ENCODE measurements at places on chromosomes 7 and 10.

DNA sequence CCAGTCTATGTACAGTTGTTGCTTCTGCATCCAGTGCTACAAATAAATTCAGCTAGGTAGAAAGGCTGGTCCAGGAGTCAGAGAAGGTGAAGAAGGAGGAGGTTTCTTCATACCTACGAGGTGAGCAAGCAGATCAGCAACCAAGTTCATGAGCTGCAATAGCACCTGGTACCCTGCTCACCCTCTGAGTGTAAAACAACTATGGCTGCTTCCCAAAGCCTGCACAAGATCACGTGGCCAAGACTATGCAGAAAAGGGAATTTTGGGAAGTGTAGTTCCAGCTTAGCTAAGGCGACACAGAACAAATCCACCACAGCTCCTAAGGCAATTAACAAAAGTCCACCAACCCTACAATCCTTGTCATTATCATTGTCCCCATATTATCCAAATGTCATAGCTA lies 95.9 kb upstream of the AUTS2 start:
- DNase-seq: no peak

- DNase-seq: no peak
Observed at GRCh38 chr7:131667699-131668098, 111.3 kb upstream of the PODXL start.

DNA sequence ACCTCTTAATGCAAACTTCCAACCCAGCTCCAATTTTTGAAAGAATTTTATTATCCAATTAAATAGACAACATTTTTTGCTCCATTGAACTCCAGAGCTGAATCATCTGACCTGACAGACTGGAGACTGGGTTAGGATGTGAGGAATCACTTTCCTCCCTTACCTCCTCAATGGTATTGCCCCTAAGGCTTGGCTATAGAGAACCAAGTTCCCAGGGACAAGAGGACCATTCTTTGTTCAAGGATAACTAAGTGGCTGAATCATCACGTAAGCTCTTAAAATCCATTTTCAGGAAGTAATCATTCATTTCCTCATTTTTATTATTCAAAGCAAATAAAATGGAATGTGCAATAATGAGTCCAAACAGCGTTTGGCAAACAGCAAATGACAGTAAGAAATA lies 335.1 kb downstream of the GATA3 start:
- DNase-seq: no peak

- DNase-seq: no peak
Observed at GRCh38 chr10:96758423-96758822, 38.1 kb upstream of the PIK3AP1 start.

DNA sequence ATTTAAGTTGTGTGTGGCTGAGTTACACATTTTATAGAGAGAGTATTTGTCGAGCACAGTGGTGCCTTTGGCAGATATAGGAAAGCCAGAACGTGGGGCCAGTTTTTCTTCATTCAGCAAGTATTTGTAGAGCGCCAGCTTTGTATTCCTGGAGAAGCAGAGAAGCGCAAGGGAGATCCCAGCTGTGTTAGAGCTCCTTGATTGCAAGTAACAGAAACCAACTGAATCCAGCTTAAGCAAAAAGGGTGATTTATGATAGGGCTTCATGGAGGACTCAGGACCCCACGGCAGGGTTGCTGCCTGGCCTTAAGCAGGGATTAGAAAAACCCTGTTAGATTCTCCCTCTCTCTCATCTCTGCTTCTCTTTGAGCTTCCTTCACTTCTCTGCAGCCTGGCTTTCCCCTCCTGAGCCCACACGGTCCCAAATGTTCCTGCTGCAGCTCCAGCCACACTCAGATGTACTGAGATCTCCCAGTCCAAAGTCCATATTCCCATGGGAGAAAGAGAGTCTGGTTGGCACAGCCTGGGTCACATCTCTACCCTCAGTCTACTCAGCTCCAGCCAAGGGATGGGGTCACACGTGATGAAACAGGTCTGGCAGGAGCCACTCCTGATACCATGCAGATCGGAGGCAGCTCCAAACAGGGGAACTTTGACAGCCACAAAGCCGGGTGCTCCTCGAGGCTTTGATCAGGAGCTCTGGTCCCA lies 16.7 kb downstream of the UBTD1 start:
- DNase-seq: no peak

DNA sequence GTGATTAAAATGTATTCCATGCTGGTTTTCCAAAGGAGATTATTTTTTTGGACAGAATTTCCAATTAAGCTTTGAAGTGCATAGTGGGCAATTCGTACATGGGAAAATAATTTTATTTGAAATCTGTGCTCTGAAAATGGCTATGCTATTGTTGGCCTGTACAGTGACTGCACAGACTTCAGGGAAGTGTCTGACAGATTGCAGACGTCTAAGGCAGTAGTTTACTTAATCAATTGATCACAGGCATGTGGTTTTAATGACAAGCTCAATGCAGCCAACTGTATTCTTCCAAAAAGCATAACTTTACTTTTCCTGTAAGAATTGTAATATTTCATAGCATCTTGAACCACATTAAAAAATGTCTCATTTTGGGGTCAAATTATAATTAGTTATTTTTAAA lies 102.0 kb downstream of the SEMA3C start:
- DNase-seq: no peak

GRCh38 chr10:45071043-45071813 lies 70.5 kb downstream of the ZNF22 start:
- DNase-seq: no peak

DNA sequence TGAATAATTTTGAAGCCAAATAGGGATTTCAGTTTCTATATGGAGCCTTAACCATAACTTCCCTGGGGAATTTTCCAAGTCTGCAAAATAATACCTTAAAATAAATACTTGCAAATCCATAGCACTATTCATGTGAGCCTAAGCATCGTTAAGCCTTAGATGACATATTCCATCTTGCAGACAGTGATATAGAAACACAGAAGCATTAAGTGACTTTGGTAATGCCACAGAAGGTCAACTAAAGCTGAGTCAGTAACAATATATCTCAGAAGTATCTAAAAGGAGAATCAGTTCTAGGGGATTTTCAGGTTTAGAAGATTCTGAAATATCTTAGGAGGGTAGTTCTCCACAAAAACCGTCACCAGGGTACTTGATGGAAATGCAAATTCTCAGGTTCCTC lies 163.4 kb upstream of the COL1A2 start:
- DNase-seq: no peak

DNA sequence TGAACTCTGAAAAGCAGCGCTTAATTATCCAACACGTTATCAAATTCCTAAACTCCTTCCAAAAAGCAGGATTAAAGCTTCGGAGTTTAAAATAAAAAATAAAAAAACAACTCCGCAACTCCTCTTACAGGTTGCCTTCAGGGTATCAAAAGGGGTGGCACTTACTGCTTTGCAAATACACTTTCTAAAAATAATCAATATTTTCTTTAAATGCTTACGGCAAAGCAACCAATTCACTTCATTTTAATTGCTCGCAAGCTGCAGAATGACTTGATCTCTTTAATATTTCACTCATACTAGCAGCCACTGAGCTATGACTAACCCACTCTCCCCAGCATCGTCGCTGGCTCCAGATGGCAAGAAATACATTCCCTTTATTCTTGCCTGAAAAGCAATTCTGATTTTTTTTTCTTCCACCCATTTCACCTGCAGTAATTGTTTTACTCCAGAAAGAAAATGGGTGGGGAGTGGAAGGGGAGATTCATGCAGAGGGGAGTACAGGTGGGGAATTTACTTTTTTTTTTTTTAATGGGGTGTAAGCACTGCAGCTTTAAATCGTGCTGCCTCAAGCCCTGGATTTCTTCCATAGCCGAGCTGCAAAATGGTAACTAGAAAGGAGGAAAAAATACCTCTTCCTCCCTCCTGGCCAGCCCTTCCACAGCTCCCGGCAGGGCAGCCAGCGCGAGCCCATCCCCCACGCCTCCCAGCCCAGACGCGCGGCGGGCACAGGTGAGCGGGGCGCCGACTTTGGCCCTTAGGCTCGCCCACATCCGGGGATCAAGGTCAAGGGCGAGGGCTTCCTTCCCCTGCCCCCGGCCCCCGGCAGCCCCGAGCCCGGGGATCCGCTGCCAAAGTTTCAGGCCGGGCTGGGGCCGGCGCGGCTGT lies 54.2 kb upstream of the FHIP2A start:
- DNase-seq: no peak

DNA sequence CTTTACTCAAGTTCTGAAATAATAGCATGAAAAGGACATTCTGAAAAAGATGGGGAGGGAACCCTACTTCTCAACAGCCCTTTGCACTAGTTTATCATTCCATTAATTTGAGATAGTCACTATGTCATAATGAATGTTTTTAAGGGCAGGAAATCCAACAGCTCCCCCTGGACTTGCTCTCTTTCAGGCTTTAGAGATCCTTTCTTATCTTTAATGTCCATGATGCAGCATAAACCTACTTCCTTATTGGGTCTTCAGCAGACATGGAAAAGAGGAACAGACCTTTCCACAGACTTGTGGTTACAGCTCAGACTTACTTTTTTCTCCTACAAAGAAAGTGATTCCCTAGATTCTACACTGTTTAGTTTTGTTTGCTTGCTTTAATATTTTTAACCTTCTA lies 87.3 kb downstream of the IDE start:
- no peak for DNase-seq

DNA sequence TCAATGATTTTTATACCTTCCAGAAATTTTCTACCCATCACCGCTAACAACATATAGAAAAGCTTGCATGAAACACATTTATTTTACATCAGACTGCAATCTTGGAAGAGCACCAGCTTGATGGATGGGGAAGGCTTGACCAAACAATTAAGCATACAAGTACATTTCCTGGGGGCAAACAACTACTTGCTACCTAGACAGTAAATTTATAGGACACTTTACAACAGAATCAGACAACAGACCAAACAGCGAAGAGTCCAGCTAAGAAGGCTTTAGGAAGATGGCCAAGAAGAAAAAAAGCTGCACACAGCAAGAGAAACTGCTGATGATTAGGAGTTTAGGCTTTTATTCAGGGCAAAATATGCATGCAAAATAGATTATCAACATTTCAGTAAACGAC lies 8.0 kb downstream of the AASS start:
- no peak for DNase-seq

DNA sequence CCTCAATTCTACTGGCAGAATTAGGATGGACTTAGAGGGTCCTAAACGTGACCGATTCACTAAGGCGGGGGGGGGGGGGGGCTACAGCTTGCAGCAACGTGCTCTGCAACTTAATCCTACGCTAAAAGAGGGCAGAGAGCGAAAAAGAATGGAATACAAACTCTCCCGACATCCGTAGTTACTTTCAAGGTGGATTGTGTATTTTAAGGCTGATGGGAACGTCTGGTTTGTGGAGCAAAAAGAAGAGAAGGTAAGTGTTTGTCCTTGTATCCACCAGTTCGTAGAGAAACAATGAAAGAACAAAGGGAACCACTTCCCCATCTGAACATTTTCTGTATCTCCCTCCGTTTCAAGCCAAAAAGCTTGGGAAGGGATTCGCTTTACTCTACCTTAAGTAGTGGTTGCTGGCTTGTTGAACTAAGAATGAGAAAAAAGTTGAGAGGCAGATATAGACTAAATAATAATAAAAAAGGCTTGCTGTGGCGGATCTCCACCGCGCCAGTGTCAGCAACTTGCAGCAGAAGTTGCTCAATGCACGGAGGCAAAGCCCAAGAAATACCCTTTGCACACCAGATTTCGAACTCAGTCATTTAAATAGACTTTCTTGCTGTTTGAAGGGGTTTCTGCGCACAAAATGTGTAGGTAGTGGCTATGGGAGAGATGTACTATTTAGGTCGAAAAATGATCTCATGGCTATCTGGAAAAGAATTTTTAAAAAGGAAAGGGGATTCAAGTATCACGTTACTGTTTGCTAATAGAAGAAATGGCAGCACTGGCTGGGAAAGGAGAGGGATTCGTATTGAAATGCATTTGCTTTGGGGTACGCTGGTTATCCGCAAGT lies 736 bp downstream of the SKIDA1 start:
- DNase-seq: no peak

- no peak for DNase-seq
Observed at GRCh38 chr10:35421553-35422178, 85.4 kb downstream of the CCNY start.

- no peak for DNase-seq
Observed at GRCh38 chr7:113179313-113179712, 61.0 kb upstream of the SMIM30 start.

DNA sequence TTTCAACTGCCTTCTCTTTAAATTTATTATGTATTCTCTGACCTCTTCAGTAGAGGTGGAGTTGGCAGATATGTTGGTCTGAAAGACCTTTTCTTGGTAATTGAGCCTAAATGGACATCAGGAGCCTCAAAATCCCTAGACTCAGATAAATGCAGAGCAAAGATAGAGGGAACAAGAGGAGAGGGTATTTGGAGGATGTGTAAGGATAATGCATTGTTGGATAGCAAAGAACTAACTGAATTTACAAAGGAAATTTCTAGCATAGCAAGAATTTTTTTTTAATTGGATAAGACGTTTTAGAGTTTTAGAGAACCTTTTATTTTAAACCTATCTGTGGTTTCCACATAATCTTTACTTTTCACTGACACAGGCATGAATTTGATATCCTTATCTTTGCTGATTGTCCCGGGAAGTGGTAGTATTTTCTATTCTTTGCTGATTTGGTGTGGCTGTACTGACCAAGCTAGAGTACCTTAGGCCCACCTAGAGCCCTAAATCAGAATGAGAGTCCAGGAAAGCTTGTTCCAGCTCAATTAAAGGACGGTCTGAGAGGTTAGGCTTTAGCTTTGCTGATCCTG lies 91.3 kb downstream of the NRF1 start:
- DNase-seq: no peak

DNA sequence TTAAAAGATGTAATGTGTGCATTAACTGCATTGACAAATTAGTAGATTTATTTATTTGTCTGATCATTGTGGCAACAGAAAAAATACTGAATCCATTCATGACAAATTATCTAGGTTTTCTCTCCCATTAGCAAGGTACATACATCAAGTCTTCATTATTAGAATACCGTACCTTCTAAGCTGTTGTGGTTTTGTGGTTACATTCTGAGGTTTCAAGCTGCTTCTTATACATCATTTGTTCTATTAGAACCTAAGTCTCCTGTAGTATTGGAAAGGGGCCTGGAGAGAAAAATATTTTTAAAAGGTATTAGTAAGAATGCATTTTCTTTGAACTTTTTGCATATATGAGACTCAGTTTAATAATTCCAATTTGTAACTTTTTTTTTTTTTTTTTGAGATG lies 26.3 kb upstream of the CACNB2 start:
- DNase-seq: no peak

DNA sequence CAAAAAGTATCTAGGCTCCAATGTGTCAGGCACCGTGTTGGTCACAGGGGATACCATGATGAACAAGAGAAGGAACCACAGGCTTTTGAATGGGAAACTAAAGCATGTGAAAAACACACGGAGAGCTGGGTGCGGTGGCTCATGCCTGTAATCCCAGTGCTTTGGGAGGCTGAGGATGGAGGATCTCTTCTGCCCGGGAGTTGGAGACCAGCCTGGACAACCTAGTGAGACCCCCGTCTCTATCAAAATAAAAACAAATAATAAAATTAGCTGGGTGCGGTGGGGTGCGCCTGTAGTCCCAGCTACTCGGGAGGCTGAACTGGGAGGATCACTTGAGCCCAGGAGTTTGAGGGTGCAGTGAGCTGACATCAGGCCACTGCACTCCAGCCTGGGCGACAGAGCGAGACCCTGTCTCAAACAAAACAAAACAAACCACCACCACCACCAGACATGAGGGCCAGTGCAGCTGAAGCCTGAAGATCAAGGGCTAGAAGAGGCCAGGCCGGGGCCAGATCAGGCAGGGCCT lies 611 bp upstream of the COPS6 start:
- DNase-seq: no peak

GRCh38 chr7:94972296-94972695 lies 64.9 kb downstream of the PPP1R9A start:
- DNase-seq: no peak
